ENCODE measurements at places on chromosomes 12 and 14. TPM values are rescaled to one million over a fixed set of nuclear protein-coding genes. Genes with fewer than 3 reads are reported as not detected.

GRCh38 chr14:55583942-55584468 lies 4.0 kb downstream of the KTN1 start:
- H3K27me3 ChIP-seq = no peaks in the 10 kb centered on the region
- H3K36me3 ChIP-seq = no peaks in the 10 kb centered on the region
- no peak overlapping the region for H3K4me3 ChIP-seq
- H3K27ac ChIP-seq = no peak overlapping the region

- H3K27ac ChIP-seq = no peak overlapping the region
- H3K4me1 ChIP-seq = no peaks in the 10 kb centered on the region
These were observed 101.1 kb downstream of the OTX2 start for GRCh38 chr14:56709201-56709600.

Gene BIN2
- 7.6 TPM for total RNA-seq

- H3K27me3 ChIP-seq = no peaks in the 10 kb centered on the region
These were observed 13.7 kb upstream of the CLEC4D start for GRCh38 chr12:8499616-8500015.

GRCh38 chr14:94559638-94560290 lies 1.5 kb upstream of the SERPINA4 start:
- no peaks in the 10 kb centered on the region for H3K4me1 ChIP-seq
- no peak for DNase-seq
- H3K27me3 ChIP-seq = no peaks in the 10 kb centered on the region
- no peak overlapping the region for H3K4me3 ChIP-seq
- no peak overlapping the region for H3K27ac ChIP-seq

Gene TEAD4
- 24.3 TPM for total RNA-seq

Gene BDKRB1
- total RNA-seq = not detected
